ENCODE measurements at places on chromosomes 7 and 10.

GRCh38 chr10:58913717-58914116 is 262.7 kb upstream of the PHYHIPL start:
- no peak for DNase-seq

DNA sequence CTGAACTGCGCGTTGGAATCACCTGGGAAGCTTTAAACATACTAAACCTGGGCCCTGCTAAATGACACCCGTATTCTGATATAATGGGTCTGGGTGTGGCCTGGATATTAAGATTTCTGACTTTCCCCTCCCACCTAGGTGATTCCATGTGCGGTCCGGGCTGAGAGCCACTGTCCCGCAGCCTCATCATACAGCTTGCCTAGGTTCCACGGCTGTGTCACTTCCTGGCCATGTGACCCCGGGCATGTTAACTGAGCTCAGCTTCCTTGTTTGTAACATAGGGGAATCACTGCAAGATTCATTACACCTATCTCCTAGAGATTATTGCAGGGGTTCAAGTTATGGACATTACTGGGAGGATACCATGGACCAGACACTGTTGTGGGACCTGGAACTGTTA is 472.7 kb upstream of the GALNT17 start:
- DNase-seq: no peak

GRCh38 chr7:7237201-7237977 is 55.0 kb downstream of the C1GALT1 start:
- no peak for DNase-seq

DNA sequence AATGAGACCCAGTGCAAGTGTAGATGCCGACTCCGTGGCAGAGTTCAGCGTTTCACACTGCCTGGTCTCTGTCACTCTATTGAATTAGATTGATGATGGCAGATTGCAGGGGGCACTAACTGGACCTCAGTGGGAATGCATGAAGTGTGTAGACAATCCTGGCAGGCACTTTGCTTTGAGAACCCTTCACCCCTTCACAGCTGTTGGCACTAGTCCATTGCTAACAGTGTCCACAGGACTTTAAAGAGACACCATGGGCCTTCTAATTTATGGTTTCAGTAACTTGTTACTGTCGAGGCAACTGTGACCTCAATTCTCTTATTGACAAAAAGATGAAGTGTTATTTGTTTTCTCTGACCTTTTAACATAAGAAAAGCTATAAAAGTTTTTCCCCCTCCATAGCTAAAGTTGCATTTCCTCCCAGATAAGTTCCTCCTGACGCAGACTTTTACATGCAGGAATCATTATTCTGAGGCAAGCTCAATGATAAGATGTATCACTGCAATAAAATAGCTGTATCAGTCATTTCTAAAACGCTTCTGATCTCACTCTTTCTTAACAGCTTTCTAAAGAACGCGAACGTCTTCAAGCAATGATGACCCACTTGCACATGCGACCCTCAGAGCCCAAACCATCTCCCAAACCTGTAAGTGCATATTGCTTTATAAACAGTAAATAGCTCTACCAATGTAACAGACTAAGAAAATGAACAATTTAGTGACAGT is 238.9 kb downstream of the FOXP2 start:
- no peak for DNase-seq

DNA sequence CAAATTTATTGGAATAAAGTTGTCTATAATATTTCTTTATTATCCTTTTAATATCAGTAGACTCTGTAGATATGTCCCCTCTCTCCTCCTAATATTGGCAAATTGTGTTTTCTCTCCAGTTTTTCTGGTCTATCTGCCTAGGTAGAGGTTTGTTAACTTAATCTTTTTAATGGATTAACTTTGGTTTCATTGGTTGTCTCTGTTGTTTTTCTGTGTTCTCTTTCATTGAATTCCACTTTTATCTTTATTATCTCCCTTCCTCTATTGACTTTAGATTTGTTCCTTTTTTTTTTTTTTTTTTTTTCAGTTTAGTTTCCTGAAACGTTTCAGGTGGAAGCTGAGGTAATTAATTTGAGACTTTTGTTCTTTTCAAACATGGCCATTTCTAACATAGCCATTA is 10.6 kb downstream of the PLEKHS1 start:
- no peak for DNase-seq

All from memory B cell (primary cell).